ENCODE measurements at places on chromosomes 1 and 21. TPM values are rescaled to one million over a fixed set of nuclear protein-coding genes. Genes with fewer than 3 reads are reported as not detected.

DNA sequence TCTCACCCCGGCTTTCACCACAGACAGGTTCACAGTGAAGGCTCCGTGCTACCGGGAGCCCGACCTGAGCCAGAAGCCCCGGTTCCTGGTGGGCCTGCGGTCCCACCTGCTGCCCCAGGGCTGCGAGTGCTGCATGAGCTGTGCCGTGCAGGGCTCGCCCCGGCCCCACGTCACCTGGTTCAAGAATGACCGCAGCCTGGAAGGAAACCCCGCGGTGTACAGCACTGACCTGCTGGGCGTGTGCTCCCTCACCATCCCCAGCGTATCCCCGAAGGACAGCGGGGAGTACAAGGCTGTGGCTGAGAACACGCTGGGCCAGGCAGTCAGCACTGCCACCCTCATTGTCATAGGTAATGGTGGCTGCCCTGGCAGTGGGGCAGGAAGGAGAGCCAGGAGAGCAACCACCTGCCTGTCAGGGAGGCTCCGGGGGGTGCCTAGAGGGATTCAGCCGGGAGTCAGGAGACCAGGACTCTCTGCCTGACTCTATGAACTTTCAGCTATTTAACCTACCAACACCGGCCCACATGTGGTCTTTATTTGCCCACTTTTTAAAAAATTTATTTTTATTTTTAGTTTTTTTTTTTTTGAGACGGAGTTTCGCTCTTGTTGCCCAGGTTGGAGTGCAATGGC is 36.4 kb downstream of the IGFN1 start:
- DNase-seq = no peak

- DNase-seq = no peak
These were observed 33.3 kb downstream of the PCNT start for GRCh38 chr21:46357335-46357604.

- DNase-seq = no peak
These were observed 5.2 kb downstream of the LRRC7 start for GRCh38 chr1:69572921-69573320.

Gene RGS13
- not detected for total RNA-seq

Gene AK5
- total RNA-seq = 0.40 TPM

DNA sequence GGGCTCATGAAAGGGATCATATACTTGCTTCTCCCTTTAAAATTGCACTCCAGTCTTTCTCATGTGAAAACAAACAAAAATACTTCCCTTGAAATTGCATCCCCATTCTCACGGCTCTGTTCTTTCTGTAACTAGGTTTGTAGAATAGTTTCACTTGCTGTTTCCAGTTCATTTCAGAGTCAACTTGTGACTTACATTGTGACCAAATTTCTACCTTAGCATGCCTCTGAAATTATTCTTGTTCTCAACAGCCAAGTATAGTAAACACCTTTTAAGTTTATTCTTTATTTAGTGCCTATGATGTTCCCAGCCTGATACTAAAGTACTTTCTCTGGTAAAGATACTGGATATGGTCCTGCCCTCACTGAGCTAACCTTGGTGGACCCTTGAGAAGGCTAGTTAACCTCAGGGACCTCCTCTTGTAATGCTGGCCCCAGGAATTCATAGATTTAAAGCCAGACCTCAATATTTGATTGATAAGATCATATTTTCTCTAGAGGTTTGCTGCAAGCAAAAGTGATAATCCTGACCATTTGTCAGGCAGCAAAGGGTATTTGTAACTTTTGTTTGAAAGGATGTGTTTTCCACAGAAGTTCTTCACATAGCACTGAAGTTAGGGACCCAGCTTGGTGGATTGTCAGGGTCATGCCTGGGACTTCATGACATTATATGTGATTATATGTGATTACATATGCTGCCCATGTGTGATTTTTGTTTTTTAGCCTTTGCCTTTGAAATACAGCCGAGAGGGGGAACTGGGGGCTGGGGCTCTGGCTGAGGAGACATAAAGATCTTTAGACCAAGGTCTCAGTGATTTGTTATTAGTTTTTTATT is 29.6 kb downstream of the VANGL2 start:
- DNase-seq = no peak

GRCh38 chr1:246726881-246727280 is 2.7 kb downstream of the SCCPDH start:
- no peak for DNase-seq

Gene RORC
- 13.7 TPM for total RNA-seq

Gene S100A7
- not detected for total RNA-seq

- DNase-seq = no peak
These were observed 391.0 kb downstream of the PTPRC start for GRCh38 chr1:199029855-199030254.

DNA sequence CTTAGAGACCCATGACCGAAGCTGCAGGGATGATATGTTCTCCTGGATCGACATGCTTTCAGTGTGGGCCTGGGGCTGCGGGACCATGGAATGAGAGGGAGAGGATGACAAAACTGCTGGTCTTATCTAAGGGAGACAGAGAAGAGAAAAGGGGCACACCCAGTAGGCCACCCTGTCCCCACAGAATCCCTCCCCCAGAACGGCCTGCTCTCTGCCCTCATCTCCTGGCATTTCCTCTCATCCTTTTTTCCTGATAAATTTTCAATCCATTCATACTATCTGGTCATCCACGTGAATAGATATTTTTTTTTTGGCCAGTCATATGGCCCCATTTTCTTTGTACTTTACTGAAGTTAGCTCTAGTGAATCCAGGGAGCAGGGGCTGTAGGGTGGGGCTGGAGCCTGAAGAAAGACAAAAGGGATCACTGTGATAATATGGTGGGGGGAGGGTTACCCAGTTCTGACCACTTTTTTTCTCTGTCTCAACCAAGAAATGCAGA is at the start of gene PKLR:
TSS of gene PKLR (minus strand) at position 97 of the 500 bp plus-strand sequence. CDS start at position 54, 43 bp downstream.
- DNase-seq = no peak

Gene WDR26
- 72.5 TPM for total RNA-seq

- DNase-seq = no peak
These were observed 71.4 kb upstream of the GCLM start for GRCh38 chr1:93980320-93981273.

Gene PRAMEF13
- not detected for total RNA-seq

DNA sequence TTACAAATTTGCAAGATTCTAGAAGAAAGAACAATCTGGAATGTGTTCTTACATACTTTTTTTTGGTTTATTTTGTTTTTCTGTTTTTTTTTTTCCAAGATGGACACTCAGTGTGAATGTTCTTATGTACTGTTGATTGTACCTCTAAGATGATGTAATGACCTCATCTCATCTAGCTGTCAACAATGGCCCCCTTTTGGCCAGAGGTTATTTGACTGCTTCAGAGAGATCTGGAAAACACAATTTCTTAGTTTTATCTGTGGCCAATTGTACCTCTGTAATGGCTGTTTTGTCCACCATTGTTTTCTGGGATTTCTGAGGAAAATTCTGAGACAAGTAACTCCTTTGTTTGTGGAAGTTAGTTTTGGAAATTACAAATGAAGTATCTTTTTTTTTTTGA is 38.9 kb downstream of the ST6GALNAC3 start:
- DNase-seq = no peak

DNA sequence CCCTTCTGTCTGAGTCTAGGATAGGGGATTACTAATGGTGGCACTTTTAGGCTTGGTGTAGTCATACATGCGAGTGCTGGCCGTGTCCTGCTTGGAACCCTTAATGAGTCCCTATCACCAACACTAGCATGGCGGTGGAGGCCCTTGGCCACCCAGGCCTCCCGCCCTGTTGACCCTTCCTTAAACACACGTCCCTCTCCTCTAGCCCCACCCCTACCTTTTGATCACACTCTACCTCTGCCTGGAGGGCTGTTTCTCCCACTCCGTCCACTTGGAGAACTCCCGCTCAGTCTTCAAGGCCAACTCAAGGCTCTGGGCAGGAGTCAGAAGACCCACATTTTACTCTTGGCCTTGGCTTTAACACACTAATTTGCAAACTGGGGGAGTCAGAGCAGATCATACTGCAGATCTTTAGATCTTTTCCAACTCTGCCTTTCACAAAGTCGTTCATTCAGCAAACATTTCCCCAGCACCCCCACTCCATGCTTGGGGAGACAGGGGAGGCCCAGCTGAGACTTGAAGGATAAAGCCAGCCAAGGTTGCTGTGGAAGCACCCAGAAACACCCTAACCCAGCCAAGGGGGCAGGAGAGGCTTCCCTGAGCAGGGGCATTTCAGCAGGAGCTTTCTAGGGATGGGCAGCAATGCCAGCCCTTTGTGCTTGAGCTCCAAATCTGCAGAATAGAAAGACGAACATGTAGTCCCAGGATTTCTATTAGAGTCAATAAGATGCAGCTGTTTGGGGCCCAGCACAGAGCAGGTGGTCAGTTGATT is 1.9 kb downstream of the PODN start:
- DNase-seq = peak; percentile 43

GRCh38 chr1:156658945-156659574 is 17.1 kb downstream of the BCAN start:
- DNase-seq = no peak

Gene FRRS1
- 4.4 TPM for total RNA-seq

DNA sequence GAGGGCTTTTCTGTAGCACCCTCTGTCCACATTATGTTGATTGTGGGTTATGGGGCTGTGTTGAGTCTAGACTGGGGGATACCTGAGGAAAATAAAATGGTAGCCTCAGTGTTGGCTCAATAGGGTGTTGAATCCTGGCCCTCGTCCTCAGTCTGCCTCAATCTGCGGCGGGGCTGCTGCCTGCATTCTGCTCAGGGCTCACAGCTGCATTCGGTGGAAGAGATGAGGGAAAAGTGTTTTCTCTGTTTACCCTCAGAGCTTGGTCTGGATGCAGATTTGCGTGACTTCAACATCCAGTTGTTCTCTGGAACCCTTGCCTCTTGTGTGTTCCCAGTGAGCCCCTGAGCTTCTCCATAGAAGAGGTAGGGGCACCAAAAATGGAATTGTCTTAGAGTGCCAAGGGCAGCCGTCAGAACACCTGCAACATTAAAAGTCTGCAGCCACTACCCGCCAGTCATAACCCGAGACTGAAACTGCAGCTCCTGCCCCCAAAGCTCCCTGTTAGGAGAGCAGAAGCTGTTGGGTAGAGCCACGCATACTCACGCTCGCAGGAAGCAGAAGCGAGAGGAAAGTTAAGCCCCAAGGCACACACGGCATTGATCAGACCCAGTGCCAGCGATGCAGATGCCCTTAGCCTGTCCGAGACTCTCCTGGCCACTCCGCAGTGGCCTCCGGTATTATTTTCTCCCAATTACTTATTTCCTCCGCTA is 215.3 kb upstream of the C1orf174 start:
- no peak for DNase-seq

Gene PGLYRP4
- not detected for total RNA-seq

- DNase-seq = no peak
These were observed at the start of gene KCNE1 for GRCh38 chr21:34511787-34512455. TSS of gene KCNE1 (minus strand) at chr21:34512210. CDS start at chr21:34449634, 62,576 bp downstream.

DNA sequence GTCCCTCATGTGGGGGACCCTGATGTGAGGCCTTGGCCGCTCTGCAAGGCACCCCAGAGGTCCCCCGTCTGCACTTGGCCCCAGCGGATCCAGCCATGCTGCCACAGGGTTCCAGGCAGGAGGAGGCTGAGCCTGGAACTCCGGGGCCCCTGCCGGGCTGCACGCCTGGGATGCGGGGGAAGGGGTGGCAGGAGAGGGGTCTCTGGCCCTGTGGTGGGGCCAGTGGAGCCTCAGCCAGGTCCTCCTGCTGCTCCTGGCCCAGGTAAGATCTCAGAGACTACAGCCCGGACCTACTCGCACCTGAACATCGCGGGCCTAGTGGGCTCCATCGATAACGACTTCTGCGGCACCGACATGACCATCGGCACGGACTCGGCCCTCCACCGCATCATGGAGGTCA is 12.9 kb downstream of the PFKL start:
- DNase-seq = no peak

Gene OR10R2
- not detected for total RNA-seq

DNA sequence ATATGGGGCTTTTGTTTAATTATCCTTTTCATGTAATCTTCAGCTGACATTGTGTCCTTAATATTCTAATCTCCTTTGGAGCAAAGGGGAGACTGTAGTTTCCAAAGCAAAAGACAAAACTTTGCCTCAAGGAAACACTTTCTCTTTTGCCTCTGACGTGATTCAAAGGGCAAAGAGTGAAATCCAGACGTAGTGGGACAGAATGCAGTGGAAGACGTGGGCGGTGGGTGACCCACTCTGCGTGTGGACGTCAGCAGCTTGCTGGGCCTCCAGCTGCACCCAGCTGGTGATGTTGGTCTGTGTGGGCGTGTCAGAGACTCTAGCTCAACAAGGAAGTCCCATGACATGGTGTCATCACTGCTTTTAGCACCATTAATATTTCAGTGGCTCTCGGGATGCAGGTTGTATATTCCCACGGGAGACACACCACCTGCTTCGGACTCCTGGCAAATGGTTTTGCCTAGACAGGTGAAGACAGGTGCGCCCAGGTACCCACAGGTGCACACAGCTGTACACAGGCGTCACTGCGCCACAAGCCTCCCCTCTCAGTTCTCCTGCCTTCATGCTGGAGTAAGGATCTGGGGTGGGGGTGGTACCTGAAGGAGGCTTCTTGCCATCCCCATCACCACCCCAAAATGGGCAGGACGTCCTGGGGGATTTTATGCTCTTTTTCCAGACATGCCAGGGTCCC is 292.1 kb upstream of the VAMP3 start:
- DNase-seq = peak; percentile 84

GRCh38 chr21:43345746-43346409 is 81.1 kb downstream of the SIK1 start:
- DNase-seq = no peak

- DNase-seq = no peak
These were observed 52.6 kb downstream of the KIF21B start for GRCh38 chr1:200970771-200971427.

GRCh38 chr21:38139380-38140168 is 117.2 kb upstream of the KCNJ15 start:
- no peak for DNase-seq

Gene PTGFRN
- 98.7 TPM for total RNA-seq

- no peak for DNase-seq
These were observed 2.5 kb downstream of the SLC1A7 start for GRCh38 chr1:53139951-53140361.

Gene SLC2A5
- 15.8 TPM for total RNA-seq

Gene TDRD5
- not detected for total RNA-seq

Data from heart left ventricle (tissue), 16 donors.